Activated naive CD4-positive, alpha-beta T cell treated with anti-CD3 and anti-CD28 coated beads, Interleukin-2, amount 10 ng/mL, durations not matched to agents 7 days and 5 days (primary cell): ENCODE measurements at places on chromosomes 7 and 10.

GRCh38 chr10:131430716-131431412, 119.3 kb upstream of the TCERG1L start:
- no peak for DNase-seq

GRCh38 chr7:46606761-46607160, 685.7 kb upstream of the IGFBP3 start:
- no peak for DNase-seq

GRCh38 chr10:10598297-10598696, 419.4 kb upstream of the CELF2 start:
- no peak for DNase-seq

DNA sequence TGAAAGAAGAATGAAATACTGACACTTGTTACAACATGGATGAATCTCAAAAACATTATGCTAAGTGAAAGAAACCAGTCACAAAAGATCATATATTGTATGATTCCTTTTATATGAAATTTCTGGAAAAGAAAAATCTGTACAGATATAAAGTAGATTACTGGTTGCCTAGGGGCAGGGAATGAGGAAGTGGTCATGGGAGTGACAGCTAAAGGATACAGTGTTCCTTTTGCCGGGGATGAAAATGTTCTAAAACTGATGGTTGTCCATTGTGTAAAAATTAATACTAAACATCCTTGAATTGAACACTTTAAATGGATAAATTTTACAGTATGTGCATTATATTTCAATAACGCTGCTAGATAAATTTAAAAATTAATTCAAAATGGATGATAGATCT, 25.1 kb downstream of the ALOX5 start:
- DNase-seq: no peak

DNA sequence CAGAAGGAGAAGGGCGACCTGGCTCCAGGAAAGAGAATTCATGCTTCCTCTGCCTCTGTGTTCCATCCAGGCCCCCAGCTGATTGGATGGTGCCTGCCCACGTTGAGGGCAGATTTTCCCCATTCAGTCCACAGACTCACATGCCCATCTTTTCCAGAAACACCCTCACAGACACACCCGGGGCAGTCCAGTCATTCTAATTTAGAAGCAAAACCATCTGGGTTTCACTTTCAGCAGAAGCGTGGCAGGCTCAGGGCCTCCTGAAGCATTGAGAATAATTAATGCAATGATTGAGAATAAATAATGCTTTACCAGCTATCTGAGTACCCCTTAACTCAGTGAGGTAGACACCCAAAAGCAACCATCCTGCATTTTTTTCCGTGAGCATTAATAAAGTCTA, 30.2 kb upstream of the CREB5 start:
- DNase-seq: no peak

DNA sequence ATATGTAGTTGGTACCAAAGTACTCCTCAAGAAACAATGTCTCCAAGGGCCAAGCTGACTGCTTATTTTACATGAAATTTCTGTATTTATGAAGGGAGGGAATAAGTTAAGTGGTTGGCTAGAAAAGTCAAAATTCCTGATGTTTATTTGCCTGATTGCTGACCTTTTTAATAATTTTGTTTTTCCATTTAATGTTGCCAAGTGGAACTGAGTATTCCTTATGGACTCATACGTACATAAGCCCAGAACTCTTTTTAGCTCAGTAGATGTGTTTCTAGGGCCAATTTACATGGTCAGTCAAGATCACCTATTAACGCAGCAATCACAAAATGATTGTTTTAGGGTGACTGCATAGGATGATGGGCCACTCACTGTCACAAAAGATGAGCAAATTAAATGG, 78.3 kb upstream of the FZD8 start:
- DNase-seq: no peak

- no peak for DNase-seq
Observed at GRCh38 chr7:70736715-70737460, 395.1 kb upstream of the GALNT17 start.

- no peak for DNase-seq
Observed at GRCh38 chr10:48450233-48450740, 143.8 kb downstream of the MAPK8 start.

DNA sequence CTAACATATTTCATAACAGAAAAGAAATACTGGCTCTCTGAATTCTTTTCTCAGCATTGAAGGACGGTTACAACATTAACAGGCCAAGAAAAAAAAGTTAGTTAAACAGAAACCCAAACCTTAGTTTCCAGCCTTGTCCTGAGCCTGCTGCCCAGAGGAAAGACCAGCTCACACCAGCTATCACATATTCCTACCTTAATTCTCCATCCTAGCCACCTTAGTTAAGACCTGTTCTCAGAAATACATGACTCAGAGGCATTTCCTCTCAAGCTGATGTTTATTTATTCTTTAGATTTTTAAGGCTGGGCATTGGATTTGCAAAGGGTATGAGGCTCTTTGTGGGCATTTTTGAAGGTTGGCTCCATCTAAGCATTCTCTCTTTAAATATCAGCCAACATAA, 34.3 kb upstream of the ADAM12 start:
- DNase-seq: no peak

- DNase-seq: no peak
Observed at GRCh38 chr10:29949411-29950011, 109.9 kb downstream of the JCAD start.

GRCh38 chr7:4139656-4140625, 542.2 kb upstream of the FOXK1 start:
- DNase-seq: no peak

DNA sequence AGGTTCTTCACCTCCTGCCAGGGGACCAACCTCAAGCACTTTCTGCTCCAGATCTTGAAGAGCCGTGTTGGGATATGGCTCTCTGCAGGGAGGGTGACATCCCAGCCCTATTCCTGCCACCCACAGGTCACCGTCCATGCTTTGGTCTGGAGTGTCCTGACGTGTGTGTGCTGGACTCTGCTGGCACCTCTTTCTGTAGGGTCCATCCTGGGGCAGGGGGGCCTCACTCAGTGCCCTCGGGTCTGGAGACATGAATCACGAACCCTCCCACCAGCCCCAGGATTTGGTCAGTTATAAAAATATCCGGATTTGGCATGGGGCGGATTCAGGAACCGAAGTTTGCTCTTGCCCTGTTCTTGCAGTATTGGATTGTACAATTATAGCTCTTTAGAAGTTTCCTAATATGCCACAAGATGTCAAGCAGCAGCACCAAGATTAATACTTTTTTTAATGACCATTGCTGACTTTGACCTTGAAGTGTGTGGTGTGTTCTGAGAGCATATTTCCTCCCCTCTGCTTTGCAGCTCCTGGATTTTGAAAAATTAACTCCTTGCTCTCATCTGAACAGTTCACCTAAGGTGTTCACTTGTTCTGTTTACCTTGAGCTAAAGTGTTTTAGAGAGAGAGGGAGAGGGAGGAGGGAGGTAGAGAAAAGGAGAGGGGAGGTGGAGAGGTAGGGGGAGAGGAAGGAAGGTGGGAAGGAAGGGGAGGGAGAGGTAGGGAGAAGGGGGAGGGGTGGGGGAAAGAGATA, 95.4 kb upstream of the SHH start:
- no peak for DNase-seq

GRCh38 chr10:118369641-118370205, 27.6 kb upstream of the FAM204A start:
- no peak for DNase-seq

DNA sequence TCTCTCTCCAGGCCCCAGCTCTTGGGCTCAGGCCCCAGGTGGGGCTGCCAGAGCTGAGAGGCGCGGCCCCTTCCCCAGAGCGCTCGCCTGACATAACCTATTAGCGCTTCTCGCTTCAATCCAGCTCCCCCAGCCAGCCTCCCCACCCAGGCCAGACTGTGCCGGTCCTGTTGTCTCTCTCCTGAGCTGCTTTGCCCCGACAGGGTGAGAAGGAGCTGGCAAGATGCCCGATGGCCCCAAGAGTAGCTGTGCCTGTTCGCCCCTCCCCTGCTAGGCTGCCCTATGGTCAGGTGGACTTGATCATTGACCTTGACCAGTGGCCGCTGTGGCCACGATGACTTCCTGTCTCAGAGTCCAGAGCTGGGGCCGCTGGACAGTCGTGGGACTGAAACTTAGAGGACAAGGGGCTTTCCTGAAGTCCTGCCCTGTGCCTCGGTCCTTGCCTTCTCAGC, 9.1 kb downstream of the TMEM270 start:
- no peak for DNase-seq

DNA sequence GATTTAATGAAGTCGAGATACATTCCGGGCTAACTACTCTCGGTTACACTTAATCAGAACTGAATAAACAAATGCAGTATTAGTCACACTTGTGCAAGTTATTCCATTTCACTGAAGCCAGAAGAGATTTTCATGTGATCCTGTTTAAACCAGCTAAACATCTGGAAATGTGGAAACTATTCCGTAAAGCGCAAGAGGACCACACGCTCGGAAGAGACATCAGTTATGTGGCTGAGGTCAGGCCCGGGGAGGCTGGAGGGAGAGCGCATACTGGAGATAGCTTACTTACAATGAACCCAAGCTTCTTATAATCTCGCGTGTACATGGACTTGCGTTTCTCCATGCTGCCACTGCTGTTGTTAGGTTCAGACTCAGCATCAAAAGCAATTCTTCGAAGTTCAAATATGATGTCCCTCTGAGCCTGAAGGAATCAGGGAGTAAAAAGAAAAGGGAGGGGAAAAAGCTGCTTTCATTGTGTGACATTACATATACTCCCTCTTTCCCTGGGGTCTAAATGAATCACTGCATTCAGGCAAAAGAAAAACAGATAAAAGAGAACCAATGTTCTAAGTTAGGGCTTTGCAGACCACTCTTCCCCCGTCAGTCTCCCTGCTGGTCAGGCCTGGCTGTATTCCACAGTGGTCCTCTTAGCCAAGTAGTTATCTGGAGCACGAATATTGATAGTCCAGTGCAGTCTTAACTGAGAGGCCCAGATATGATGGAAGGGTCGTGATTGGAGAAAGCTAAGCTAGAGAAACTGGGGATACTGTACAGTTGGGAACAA, 237.4 kb downstream of the ELMO1 start:
- DNase-seq: no peak

DNA sequence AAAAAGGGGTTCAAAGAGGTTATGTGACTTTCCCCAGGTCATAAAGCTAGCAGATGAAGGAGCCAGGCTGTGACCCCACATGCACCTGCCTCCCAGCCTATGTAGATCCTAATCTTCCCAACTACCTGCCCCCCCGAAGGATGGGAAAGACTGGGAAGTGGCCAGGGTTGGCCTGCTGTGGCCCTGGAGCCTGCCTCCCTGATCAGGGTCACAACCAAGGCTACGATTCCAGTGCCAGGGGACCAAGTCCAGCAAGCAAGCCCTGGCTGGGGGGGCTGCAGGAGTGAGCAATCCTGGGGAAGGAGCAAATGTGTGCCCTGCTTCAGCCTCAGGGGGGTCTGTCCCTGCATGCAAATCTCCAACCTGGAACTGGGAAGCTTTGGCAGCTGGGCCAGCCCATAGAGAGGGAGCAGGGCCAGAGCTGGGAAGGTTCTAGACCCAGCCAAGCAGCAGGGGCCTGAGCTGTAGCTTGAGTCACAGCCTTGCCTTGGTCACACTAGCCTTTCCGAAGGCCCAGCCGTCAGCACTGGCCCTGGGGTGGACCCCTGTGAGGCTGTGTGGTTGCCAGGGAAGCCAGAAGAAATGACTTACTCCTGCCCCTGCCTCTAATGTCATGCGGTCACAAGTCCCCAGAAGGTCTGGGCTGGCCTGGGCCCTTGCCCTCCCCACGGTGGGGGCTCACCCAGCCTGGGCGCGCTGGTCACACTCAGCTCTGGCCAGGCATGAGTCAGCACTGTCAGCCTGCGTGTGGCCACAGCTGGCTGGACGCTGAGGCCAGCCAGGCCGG, 96.4 kb upstream of the ZMIZ1 start:
- no peak for DNase-seq

- no peak for DNase-seq
Observed at GRCh38 chr7:118352867-118353453, 128.5 kb downstream of the ANKRD7 start.

DNA sequence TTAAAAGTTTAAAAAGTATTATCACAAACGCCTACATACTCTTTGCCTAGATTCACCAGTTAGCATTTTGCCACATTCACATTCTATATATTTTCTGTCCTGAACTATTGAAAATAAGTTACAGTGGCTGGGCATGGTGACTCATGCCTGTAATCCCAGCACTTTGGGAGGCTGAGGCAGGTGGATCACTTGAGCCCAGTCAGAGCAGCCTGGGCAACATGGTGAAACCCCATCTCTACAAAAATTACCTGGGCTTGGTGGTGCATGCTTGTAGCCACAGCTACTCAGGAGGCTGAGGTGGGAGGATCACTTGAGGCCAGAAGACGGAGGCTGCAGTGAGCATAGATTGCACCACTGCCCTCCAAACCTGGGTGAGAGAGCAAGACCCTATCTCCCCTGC, 5.3 kb downstream of the ARPC1A start:
- DNase-seq: no peak

DNA sequence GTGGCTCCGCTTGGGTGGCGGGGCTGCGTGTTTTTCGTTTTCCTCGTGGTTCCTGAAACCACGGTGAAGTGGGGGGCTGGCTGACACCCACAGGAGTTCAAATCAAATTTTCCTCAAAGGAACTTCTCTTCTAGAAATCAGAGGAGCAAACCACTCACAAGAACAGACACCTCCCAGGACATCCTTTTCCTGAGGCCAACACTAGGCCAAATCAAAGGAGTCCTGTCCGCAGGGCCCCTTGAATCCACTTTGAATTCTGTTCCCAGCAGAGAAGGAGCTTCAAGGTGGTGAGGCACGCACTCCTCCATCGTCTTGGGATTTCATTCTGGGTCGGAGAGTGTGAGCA, 29.9 kb upstream of the ZNF273 start:
- no peak for DNase-seq

GRCh38 chr10:131786756-131787605, 113.8 kb upstream of the PPP2R2D start:
- DNase-seq: peak; percentile 46

GRCh38 chr10:129725482-129725881, 238.6 kb downstream of the EBF3 start:
- no peak for DNase-seq

- DNase-seq: no peak
Observed at GRCh38 chr10:77240041-77240652, 397.5 kb downstream of the KCNMA1 start.

GRCh38 chr7:152970481-152970880, 210.9 kb downstream of the ACTR3B start:
- DNase-seq: no peak

DNA sequence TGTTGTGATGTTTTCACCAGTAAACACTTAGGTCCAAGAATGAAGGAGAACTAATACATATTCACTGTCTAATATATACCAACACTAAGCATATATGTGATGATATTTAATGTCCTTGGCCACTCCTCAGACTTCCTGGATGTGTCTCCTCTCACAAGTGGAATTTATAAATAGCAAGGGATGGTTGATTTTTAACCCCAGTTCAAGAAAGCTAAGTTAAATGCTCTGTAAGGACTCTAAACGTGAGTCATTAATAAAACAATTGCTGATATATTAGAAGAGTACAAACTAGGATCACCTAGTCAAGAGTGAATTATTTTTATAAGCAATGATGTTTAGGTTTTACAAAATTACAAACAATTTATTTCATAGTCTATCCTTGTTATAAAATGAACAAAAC, 355.9 kb upstream of the TMEM229A start:
- no peak for DNase-seq
